Activated CD4-positive, alpha-beta T cell treated with anti-CD3 and anti-CD28 coated beads for 36 hours (primary cell): ENCODE measurements at places on chromosomes 12 and 14.

DNA sequence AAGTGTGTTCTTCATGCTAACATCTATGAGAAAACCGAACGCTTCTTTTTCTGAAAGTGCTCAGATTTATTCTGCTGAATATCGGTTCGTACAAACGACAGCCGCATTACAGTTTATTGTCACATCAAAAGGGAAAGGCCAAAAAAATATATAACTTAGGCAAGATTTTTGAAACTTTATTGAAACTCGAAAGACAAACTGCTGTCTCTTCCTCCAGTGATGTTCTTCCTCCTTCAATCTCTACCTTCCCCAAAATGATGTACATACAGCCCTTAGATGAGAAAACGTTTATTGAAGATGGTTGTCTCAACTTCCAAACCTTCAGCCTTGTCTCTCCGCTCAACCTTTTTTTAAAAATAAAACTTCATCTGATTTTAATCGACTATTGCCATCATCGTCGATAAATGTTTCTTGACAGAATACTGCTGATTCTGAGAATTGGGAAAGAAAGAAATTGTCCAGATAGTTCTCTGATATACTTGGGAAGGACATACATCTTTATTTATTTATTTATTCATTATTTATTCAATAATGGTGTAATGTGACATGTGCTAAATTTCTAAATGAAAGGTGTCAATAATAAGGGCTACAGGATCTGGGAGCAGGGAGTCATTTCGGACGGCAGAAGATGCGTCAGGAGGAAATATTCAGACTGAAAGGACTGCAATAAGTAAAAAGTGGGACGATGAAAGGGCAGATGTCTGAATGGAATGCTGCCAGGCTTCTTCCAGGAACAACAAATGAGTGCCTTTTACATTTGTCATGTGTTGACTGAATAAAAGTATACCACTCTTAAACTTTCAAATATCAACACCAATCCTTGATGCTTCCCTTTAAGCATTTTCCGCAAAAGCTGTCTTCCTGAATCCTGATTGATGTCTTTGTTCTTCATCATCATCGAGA is 817 bp upstream of the MDM1 start:
- DNase-seq, result no peak

DNA sequence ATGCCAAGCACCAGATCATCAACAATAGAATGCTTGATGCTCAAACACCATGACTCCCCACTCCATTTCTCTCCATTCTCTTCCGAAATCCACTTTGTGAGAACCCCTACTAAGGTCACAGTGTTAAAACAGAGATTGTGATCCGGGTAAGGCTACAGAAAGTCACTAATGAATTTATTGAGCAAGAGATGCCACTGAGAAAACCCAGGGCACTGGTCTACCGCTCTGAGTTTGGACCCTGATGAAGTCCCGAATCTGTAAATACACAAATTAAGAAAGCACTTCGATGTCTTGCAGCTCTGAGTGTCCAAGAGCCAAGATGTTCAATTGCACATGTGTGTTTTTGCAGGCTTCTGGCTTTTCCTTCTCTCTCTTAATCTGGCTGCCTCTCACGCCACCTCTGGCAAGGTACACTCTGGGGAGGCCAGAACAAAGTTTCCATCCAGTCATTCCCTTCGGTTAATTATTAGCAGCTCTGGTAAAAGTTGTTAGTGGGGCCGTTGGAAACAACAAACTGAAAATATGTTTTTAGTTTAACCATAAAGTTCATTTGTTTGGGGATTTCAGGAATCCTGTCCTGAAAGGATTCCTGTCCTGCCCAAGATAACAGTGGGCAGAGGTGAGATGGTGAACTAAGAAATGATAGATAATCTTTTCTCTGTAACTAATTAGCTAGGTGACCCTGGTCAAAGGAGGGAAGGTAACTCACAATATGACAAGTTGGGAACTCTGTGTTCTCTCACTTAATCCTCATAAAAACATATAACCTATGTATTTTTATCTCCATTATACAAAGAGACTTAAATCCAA is 75.4 kb downstream of the BTG1 start:
- no peak for DNase-seq

- DNase-seq, result no peak
These were observed 36.6 kb upstream of the AMN start for GRCh38 chr14:102885737-102886447.

DNA sequence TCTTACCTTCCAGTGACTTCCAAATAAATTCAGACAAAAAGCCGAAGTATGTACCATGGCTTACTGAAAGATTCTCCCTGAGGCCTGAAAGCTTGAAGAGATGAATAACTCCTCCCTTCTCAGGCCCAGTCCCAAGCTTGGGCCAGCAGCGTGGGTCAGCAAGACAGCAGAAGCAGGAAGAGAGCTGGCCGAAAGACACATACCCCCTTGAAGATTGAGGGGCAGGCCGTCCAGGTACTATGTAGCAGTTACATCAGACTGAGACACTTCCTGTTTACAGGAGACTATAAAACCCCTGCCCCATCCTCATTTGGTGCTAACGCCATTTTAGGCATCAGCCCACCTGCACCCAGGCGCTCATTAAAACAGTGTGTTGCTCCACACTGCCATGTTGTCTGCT is 15.0 kb downstream of the NDUFA12 start:
- peak; percentile 11 for DNase-seq

- DNase-seq, result no peak
These were observed 190.6 kb downstream of the TMX1 start for GRCh38 chr14:51430633-51431032.

DNA sequence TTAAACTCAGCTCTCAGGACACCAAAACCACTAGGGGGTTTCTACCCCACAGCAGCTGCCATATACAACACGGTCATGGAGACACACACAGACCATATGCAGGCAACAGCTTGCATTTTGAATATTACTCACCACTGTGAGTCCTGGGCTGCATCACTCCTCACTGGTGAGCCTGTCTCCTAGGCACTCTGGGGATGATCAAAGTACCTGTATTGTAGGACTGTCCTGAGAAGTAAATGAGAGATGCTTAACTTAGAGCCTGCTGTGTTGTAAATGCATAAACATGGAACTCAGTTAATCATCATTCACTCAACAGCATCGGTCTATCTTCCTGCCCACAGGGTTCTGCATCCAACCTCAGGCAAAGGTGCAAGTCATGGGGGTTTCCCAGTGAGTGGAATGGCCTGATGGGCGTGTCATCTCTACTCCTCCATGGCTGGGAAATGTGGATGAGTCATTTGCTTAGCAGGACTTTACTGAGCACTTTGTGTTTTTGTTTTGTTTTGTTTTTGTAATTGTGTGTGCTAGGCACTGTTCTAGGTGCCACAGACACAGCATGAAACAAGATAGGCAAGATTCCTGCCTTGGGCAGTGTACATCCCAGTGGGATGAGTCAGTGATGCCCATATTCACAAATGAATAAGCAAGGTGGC is 1141.2 kb upstream of the TMEM132C start:
- peak; percentile 72 for DNase-seq

DNA sequence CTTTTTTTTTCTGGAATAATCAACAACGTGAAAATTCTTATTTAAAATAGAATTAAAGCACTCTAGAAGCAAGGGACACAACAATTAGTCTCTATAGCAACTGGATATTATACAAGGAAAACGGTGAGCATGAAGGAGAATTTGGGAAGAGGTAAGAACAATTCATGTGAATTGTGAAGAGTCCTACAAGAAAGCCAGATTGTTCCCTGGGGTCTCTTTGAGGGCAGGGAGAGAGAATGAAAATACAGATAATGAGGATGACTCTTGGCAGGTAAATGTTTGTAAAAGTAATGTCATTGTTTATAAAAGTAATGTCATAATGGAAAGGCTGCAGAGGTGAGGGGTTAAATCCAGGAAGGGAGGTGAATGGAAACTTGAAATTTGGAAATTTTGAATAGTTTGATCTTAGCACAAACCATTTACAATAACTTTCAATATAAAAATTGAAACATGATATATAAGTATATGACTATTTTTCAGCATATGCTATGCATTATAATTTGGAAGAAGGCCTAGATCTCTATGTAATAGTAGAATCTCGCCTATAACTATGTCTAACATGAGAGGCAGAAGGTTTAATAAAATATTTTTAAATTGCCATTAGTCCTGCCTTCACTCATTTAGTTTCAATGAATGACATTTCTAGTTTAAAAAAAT is 378.8 kb upstream of the DCN start:
- DNase-seq, result no peak

- no peak for DNase-seq
These were observed 11.7 kb downstream of the PELI2 start for GRCh38 chr14:56129933-56130332.

GRCh38 chr12:71236133-71236660 is 78.4 kb upstream of the TSPAN8 start:
- DNase-seq, result no peak

DNA sequence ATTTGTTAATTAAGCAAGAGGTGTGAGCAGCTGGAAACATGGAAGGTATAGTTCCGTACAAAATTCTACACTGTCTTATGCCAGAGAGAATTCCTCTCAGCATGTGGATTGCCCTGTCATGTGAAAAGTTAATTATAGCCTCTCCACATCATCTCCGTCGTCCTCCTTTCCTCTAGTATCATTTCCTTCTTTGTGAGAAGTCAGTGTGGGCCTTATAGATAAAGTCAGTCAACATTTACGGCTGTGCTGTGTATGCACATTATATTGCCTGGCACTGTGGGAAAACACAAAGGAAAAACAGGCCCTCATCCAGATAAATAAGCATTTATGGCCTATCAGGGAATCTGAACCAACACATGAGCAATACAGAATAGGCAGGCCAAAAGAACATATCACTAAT is 236.6 kb downstream of the SEC23A start:
- DNase-seq, result no peak

- no peak for DNase-seq
These were observed at the start of gene CLECL1 for GRCh38 chr12:9732921-9733461. TSS of gene CLECL1 (minus strand) at chr12:9733097.

DNA sequence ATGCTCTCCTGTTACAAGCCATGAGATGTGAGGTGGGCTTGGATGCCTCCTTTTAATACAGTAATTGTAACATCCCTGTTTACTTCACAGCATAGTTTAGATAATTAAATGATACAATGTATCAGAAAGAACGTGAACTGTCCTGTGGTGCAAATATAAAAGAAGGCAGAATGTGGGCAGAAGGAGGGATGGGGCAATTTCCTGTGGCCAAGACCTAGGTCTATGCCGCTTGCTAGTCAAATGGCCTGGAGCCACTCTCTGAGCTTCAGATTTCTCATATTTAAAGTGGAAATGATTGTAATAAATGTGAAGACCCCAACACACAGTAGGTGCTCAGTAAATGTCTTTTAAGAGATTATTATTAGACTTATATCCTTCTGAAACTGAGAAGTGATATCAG is 24.0 kb upstream of the EVL start:
- DNase-seq, result no peak

GRCh38 chr12:42129595-42130204 is 15.0 kb downstream of the GXYLT1 start:
- DNase-seq, result no peak

DNA sequence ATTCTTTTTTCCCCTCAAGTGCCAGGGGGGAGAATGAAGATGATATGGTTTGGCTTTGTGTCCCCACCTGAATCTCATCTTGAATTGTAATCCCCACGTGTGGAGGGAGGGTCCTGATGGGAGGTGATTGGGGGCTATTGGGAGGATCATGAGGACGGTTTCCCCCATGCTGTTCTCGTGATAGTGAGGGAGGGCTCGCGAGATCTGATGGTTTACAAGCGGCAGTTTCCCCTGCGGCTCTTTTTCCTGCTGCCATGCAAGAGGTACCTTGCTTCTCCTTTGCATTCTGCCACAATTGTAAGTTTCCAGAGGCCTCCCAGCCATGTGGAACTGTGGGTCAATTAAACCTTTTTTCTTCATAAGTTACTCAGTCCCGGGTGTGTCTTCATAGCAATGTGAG is 173.7 kb downstream of the CAND1 start:
- no peak for DNase-seq

- DNase-seq, result no peak
These were observed 2.4 kb upstream of the SSTR1 start for GRCh38 chr14:38205119-38205813.

GRCh38 chr14:64233531-64234190 is 60.5 kb downstream of the ESR2 start:
- DNase-seq, result no peak

DNA sequence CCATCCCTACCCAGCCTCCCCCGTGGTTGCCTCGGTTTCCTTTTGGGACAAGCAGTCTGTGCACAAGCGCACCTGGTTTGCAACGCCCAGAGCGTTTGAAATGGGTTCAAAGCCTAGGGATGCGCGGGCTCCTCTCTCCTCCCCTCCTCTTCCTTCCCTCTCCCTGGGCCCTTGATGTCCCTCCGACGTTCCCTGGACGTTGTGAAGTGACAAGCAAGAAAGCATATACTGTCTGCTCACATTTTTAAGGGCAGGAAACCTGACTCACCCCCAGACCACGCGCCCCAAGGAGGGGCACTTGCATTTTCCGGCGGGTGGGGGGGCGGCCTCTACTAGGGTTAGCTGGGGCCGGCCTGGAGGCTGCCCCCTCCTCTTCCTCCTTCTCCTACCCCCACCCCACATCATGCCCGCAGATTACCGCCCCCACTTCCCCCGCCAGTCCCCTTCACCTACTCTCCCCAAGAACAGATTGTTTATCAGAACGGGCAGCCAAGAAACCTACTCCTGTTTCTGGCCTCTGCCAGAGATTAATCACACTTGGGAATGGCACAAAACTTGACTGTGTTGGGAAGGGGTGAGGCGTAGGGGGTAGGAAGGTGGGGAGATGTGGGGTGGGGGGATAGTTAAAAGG is 9.5 kb upstream of the IRF2BPL start:
- peak; percentile 80 for DNase-seq

GRCh38 chr14:83300476-83301064 is 1766.9 kb upstream of the SEL1L start:
- no peak for DNase-seq

GRCh38 chr14:63910583-63911363 is 58.0 kb downstream of the SYNE2 start:
- DNase-seq, result peak; percentile 24

- DNase-seq, result no peak
These were observed 45.5 kb downstream of the KTN1 start for GRCh38 chr14:55625481-55625880.

GRCh38 chr14:77270361-77271112 is 469 bp downstream of the NGB start:
- DNase-seq, result no peak

DNA sequence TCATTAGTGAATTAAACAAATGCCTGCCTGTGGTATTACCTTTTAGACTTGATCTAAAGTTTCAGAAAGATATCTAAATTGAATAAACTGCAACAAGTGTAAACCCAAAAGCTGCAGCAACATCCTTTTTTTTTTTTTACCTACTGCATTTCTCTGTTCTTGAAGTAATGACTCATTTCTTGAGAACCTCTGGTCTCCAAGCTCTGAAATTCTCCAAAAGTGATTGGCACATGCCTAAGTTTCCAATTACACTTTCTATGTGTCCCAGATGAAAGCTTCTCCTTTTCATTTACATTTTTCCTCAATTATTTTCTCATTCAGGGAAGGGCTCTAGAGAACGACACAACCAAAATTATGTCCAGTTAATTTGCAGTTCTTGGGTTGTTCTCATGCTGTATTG is 435.2 kb upstream of the DCN start:
- DNase-seq, result no peak

- no peak for DNase-seq
These were observed 1.1 kb upstream of the C14orf132 start for GRCh38 chr14:96037891-96038557.

GRCh38 chr12:98238515-98239130 is 276.8 kb upstream of the TMPO start:
- DNase-seq, result no peak
